ENCODE measurements at places on chromosomes 12 and 14.

GRCh38 chr14:93094121-93094918 is 21.4 kb downstream of the ITPK1 start:
- no peak for DNase-seq

- DNase-seq, result no peak
These were observed 32.9 kb downstream of the SLC15A4 start for GRCh38 chr12:128790653-128791373.

GRCh38 chr12:129064209-129064855 is 211.1 kb downstream of the GLT1D1 start:
- DNase-seq, result no peak

- no peak for DNase-seq
These were observed 132.2 kb downstream of the ANO4 start for GRCh38 chr12:100926669-100927248.
